ENCODE measurements at places on chromosomes 11 and 22.
A peak's percentile ranks its signal among the peaks of the same experiment; 100 is the strongest.

DNA sequence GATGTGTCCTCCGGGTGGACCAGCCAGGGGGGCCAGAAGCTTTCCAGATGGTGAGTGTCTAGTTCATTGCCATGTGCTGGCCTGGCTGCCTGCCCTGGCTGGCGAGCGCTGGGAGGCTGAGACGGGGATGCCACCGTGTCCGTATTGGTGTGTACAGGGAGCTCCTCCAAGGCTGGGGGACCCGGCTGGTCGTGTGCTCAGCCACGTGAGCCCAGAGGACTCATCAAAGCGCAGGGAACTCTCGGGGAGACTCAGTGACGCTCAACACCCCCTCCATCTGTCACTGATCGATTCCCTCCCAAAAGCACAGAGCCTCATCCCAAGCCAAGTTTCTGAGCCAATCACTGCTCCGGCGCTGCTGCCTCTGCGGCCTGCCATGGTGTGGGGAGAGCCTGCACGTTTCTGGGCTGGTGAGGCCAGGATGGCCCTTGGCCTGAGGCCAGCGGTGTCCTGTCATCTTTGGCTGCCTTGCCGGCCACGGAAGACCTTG is 423.7 kb downstream of the SHANK2 start:
- no peak for DNase-seq

DNA sequence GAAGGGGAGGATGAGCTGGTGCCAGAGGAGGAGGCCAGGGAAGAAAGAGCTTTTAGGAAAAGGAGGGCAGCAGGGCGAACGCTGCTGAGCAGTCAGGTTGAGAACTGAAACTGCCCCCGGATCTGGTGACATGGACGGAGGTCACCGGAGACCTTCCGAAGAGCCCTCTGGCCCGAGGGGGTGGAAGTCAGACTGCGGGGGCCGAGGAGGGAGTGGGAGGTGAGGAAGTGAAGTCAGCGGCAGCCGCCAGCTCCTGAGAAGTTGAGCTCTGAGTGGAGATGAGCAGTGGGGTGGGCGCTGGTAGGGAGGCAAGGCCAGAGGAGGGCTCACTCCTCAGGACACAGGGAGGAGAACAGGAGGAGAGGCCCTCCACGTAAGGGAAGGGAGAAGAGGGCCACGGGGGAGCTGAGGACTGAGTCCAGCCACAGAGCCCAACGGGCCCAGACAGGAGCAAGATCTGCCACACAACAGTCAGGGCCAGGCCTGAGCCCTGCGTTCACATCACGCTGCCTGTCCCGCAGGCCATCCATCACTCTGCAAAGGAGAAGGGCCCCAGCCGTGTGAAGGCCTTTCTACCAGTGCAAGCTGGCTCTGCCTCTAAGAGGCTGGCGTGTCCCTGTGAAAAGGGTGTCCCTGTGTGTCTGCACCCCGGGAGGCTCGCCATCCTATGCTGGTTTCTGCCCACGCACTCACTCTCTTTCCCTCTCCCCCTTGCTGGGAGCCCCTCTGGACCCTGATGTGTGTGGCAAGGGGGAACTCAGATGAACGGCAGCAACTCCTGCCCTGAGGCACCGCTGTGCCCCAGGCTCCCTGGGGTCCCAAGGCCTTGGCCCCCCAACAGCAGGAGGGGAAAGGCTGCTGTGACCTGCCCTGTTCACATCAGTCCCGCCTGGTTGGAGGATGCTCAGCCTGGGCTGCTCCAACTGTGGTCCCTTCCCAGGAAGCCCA is 19.0 kb upstream of the LRRC32 start:
- DNase-seq = no peak

DNA sequence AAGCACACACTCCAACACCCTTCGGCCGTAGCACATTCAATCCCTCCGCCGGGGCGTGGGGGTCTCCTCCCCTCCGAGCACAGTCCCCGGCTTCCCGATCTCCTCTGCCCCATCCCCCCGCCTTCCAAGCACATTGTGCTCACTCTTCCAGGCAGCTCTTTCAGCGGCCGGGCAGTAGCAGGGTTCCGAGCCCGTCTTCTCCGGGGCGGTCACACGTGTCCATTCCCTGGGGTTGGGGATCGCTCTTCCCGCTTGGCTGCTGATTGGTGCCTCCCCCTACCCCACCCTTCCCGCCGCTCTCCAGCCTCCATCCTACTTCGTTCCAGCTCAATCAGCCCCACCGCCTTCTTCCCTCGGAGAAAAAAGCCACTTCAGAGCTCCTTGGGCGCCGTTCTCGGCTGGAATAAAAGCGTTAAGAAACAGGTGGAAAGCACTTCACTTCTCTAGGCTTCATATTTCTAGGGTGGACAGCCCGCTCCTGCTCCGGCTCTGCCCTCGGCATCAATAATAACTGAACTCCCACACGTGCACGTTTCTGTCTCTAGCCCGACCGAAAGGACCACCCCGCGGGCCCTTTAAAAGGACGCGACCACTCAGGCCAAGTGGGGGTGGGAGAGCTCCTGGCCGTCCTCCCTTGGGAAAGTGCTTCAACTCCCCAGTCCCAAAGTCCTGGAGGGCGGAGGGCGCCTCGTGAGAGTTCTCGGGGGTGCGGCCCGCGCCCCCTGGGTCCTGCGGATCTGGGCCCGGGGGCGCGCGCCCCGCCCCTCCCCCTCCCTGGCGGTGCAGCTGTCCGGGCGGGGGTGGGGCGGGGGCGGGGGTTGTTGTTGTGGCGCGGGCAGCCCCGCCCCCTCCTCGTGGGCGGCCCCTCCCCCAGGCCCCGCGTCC is 464 bp upstream of the CECR2 start:
- DNase-seq = peak; percentile 5

DNA sequence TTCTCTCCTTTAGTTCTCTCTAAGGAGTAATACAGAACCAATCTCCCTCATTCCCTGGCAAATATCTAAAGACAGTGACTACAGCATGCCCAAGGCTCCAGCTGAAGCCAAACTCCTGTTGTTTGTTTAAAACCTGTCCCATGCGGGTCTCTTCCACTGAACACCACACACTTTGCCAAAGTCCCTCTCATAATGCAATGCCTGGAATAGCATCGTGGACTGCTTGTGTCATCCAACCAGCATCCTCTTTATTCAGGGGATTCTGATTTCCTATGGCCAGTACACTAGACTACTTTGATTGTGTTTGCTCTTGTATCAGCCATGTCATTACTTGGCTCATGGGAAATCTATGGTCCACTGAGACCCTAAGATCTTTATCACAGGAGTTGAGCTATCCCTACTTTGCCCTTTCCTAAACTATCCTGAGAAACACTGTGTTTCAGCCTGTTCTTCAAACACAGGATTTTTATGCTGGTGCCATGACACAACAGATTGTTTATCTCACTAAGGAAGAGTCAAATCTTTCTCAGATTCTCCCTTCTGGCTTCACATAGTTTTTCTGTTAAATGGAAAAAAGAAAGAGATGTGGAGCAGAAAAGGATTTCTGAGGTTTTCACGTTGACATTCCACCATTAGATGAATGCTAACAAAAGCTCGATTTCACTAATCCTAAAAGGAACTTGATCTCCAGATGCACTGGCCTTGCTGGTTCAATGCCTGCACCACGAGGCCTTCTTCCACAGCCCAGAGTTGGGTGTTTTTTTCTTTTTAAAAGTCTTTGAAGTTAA is 15.9 kb upstream of the IRAG1 start:
- no peak for DNase-seq

- no peak for DNase-seq
These were observed 273.9 kb downstream of the TBC1D22A start for GRCh38 chr22:47036352-47036751.
